ENCODE measurements at places on chromosomes 7 and 10.

DNA sequence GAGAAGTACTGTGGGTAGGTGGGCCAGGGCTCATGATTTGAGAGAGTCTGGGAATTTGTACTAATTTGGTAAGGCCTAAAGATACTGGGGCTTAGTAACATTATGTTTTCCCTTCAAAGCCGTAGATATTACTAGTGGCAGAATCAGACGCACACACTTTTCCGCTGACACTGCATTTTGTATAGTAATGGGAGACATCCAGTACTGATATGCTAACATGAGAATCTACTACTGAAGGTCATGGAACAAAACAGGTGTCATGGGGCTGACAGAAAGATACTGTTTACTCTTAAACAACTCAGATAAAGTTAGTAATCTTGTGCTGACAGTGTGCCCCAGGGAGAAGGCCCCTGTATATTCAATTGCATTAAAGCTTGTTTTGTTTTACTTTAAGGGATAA, 11.1 kb upstream of the GIMAP7 start:
- DNase-seq, result peak; percentile 38

GRCh38 chr7:7276161-7276560, 93.8 kb downstream of the C1GALT1 start:
- DNase-seq, result no peak

- DNase-seq, result no peak
Measured at GRCh38 chr7:159078193-159078910, 66.3 kb downstream of the VIPR2 start.

DNA sequence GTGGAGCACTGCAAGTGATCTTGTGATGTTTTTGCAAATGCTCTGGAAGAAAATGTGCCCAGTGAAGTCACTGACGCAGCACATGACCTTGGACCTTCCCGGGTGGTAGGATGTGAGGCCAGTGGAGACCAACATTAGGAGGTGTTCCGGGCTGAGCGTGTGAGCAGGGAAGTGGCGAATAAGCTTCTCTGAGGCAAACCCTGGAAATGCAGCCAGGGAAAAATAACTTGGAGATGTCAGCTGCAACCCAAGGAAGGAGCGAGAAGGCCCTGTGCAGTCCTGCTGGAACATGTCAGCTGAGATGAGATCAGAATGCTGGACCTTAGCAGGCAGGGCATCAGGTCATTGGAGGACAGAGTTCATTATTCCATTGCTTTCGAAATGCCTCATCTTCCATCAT, 18.6 kb upstream of the SDK1 start:
- no peak for DNase-seq

All from stimulated activated CD4-positive, alpha-beta T cell treated with anti-CD3 and anti-CD28 coated beads, Interleukin-1b, Interleukin-23, amount 100 ng/mL, for 48 hours (primary cell).